NCI-H1105 treated with DMSO at 0.1 percent for 48 hours (cell line): ENCODE measurements at places on chromosomes 3 and 15.

- DNase-seq, result no peak
Measured at GRCh38 chr3:183148056-183148455, 14.5 kb downstream of the LAMP3 start.

GRCh38 chr3:131242201-131242600 lies 139.4 kb upstream of the NUDT16 start:
- no peak for DNase-seq

GRCh38 chr3:61601831-61602230 lies 40.5 kb downstream of the PTPRG start:
- no peak for DNase-seq

DNA sequence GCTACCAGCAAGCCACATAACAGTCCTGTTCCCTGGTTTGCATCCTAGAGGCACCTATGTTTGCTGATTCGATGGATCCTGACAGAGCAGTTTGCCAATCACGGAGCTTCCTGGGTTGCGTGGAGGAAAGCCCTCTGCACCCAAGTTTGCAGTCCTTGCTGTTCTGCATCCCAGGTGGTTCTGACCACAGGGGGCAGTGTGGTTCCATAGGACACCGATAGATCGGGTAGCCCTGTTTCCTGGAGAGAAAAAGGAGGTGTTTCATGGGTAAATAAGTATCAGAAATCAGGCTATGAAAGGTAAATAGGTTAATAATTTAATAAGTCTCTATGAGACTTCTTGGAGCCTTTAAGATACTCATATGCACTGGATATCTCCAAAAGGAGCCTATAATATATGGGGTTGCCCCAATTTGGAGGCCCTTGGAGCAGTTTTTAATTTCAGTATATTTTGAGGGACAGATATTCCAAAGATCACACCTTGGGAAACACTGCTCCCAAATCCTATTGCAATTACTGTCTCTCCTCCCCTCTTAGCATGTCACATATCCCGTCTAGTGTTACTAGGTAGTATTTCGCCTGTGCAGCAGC lies 194.6 kb upstream of the TPM1 start:
- DNase-seq, result no peak

- DNase-seq, result no peak
Measured at GRCh38 chr15:70250208-70251201, 152.8 kb upstream of the TLE3 start.

DNA sequence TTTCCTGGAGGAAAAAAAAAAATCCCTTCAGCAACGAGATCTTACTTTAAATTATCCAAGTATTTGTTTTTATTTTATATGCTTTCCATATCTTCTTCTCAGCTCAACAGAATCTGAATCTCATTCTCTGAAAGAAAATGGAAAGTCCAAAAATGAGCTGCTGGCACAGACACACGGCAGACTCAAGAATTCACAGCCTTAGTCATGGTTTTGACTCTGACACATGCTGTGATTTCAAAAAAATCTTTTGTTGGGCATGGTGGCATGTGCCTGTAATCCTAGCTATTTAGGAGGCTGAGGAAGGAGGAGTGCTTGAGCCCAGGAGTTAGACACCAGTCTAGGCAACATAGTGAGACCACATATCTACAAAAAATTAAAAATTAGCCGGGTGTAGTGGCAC lies 565.0 kb downstream of the MAGI1 start:
- DNase-seq, result no peak

DNA sequence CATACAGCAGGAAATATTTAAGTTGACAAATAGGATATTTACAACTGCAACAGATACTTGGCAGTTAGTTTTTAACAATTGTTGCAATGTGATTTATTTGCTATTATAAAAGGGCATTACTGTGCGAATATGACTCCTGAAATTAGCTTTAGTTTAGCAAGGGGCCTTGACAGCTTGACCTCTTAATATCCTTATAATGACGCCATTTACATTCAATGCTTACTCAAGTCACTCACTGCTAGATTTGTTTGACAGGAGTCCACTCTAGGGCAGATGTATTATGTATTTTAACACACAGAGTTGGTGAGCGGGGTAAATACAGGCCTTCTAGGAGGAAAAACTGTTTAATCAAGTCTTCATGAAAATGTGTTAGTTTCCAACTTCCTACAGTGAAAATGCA lies 58.1 kb upstream of the C15orf61 start:
- no peak for DNase-seq

DNA sequence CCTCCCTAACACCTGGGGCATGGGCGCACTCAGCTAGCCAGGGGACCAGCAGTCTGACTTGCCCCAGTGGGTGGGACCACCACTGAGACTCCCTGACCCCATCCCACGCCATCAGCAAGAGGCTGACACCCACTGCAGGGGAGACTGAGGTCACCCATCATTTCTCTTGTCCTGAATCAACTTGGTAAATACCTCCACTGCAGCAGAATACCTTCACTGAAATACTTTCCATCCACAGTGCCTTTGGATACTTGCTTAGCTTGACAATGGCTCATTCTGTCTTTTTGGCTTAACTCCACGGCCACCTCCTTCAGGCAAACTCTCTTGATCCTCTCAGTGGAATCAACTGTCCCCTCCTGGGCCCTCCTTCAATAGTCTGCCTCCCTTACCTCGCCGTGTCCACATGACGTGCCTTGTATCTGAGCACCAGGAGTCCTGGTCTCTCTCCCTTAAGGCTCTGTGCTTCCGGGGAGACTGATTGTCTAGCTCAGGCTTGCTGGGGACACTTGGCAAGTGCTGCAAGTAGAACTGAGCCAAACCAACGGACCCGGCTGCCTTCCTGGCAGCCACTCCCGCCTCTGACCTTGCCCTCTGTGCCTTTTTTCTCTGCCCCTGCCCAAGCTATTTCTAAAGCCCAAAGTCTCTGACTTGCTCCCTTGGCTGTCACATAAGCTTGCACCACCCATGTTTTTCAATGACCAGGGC lies 119.1 kb downstream of the ADCY5 start:
- no peak for DNase-seq

DNA sequence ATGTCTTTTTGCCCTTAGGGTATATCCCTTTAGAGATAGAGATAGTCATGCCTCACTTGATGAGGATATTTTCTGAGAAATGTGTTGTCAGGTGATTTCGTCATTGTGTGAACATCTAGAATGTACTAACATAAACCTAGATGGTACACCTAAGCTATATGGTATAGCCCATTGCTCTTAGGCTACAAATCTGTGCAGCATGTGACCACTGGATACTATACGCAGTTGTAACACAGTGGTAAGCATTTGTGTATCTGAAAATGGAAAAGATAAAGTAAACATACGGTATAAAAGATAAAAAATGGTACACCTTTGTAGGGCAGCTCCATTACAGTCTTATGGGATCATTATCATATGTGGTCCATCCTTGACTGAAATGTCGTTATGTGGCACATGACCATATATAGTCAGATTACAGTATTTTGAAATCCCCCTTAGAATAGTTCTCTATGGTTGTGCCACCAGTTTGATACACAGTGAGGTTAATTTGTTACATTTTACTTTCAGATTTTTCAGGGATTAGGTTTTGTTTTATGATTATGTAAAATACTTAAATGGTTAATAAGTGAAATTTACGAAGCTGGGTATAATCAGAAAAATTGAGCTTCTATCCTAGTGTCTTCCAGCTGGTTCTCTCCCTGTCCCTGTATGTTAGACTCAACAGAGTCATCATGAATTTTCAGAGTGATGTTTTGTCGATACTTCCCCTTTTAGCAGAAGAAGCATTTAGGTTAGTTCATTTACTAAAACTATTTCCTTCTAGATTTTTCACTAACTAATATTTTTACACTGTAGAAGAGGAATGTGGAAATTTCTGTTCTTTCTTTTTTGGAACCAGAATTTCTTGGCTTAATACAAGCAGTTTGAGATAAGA lies 12.8 kb downstream of the SETD5 start:
- DNase-seq, result no peak

DNA sequence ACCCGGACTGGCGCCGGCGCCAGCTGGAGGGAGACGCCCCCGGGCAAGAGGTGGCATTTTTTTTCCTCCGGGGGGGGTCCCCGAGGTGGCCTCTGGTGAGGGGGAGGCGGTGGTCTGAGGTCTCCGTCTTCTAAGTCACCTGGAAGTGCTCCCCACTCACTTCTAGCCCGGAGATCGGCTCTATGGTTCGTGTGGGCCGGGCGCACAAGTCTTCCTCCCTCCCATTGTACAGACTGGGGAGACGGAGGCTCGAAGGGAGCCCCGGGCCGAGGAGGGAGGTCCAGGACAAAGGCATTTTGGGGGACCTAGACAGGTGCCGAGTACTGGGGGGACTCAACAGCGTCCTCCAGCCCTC lies 4.4 kb downstream of the GATA2 start:
- DNase-seq, result peak; percentile 63

DNA sequence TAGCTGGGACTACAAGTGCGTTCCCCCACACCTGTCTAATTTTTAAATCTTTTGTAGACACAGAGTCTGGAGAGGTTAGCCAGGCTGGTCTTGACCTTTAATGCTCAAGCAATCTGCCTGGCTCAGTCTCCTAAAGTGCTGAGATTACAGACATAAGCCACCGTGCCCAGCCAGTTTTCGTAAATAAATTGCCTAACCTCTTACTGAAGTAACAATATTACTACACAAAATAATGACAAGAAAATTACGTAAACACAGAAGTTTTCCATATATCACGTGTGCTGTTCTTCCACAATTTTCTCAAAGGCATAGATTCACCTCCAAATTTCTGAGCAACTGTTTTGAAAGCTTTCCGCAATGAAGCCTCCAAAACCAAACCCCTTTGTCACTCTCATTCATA lies 58.1 kb upstream of the PROK2 start:
- DNase-seq, result no peak

DNA sequence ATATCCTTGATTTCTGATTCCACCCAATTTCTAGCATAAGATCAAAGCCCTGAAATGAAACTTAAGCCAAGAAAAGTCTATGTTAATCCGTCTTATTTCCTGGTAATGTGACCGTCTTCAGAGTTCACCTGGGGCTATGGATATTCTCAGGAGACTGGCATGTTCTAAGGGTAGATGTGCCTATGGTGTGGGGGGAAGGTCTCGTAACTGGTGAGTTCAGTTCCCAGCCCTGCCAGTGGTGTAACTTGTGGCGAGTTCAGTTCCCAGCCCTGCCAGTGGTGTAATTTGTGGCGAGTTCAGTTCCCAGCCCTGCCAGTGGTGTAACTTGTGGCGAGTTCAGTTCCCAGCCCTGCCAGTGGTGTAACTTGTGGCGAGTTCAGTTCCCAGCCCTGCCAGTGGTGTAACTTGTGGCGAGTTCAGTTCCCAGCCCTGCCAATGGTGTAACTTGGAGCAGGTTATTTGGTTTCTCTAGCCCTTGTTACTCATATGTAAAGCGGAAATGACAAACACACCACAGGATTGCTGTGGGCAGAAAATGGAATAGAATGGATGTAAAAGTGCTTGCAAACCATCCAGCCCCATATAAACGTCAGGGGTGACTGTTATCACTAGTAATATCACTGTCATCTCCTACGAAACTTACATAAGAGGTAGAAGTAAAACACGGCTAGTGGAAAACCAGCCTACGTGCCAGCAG lies 30.4 kb downstream of the SLC51A start:
- DNase-seq, result no peak

GRCh38 chr3:126456766-126457388 lies 18.8 kb downstream of the ZXDC start:
- DNase-seq, result no peak

- no peak for DNase-seq
Measured at GRCh38 chr3:108527817-108528216, 17.4 kb upstream of the MYH15 start.

GRCh38 chr15:57866149-57866736 lies 159.7 kb downstream of the POLR2M start:
- DNase-seq, result peak; percentile 72

DNA sequence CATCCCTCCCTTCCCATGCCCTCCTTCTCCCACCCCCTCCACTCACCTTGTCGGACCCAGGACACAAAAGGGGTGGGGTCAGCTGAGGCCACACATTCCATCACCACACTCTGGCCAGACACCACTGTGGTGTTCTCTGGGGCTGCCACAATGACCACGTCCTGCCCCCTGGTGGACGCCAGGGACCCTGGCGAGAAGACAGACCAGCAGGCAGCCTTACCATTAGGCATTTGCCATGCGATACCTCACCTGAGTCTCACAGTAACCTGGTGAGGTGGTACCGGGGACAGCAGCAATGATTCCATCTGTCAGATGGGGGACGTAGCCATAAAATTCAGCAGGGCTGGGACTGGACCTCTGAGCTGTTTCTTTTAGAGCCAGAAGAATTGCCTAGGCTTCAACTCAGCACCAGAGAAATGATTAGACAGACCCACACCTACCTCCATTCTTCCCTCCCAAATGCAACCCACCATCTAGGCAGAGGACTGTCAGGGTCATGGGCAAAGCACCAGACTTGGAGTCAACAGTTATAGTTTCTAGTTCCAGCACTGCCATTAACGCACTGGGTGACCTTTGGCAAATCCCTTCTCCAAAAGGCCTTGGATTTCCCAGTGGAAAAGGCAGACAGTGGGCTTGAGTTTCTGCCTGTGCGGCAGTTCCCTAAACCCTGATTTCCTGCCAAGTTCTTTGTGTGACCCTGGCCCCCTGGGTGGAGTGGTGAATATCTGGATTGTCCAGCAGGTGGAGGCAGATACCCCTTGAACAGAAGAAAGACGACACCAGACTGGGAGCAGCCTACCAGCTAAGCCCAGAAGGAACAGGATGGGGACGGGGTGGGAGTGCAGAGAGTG lies 21.8 kb downstream of the IGDCC4 start:
- peak; percentile 95 for DNase-seq

DNA sequence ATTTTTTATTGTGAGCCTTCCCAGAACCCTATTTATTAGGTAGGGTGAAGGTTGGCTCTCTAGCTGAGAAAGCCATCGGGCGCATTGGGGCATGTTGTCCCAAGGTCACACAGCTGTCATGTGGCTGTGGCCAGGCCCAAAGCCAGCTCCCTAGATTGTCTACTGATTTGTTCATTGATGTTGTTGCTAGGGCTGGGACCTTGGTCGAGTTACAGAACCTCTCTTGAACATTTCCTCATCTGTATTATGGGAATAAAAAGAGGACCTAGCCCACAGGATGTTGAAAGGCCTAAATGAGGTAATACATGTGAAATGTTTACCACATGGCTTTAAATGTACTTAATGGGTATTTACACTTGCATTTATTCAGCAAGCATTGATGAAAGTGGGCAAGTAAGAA lies 252.5 kb downstream of the SUCLG2 start:
- no peak for DNase-seq

- DNase-seq, result no peak
Measured at GRCh38 chr3:196707566-196707965, 4.5 kb downstream of the CEP19 start.

- no peak for DNase-seq
Measured at GRCh38 chr3:86594838-86595237, 396.1 kb downstream of the VGLL3 start.

DNA sequence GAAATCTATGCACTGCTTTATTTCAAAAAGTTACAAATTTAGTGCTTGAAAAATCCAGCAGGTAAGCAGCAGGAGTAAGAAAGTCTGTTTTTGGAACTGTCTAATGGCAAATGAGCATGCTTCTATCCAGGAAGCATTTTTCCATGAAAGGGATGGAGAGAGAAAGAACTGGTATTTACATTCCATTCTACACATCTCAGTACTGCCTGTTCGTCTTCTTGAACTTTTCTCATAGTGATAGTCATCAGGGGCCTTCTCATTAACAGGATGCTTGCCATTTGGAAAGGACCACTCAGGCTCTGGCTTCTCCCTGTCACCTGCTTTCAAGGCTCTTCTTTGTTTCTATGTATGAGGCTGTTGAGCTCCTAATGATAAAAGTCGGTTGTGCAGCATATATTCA lies 267.3 kb upstream of the IL12A start:
- no peak for DNase-seq
